Uterus (tissue), 4 donors: ENCODE measurements at places on chromosomes 1 and 21. TPM values are rescaled to one million over a fixed set of nuclear protein-coding genes. Genes with fewer than 3 reads are reported as not detected.
A peak's percentile ranks its signal among the peaks of the same experiment; 100 is the strongest.

The DNAI4 gene
- 30.6 TPM for total RNA-seq

- peak; percentile 37 for DNase-seq
Measured at GRCh38 chr1:114510274-114511031, 550 bp downstream of the TRIM33 start.

GRCh38 chr1:167782946-167783345, 61.2 kb downstream of the MPZL1 start:
- no peak for DNase-seq

GRCh38 chr1:162633081-162633762, 958 bp downstream of the DDR2 start:
- peak; percentile 34 for DNase-seq

DNA sequence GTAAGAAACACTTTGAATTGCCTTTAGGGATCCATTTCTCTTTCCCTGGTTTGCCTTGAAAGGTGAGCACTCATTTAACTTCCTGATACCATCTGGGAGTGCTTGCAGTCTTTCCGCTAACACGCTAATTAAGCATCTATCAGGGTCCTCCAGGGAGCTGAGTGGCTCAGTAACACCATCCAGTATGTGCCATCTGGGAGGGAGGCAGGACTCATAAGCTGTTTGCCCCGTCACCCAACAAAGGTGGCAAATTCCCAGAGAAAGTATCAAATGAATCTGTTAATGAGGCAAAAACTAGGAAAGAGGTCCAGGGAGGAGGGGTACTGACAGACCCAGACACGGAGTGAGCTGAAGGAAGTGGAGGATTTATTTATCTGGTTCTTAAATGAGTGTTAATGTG, 430.9 kb downstream of the HLX start:
- no peak for DNase-seq

DNA sequence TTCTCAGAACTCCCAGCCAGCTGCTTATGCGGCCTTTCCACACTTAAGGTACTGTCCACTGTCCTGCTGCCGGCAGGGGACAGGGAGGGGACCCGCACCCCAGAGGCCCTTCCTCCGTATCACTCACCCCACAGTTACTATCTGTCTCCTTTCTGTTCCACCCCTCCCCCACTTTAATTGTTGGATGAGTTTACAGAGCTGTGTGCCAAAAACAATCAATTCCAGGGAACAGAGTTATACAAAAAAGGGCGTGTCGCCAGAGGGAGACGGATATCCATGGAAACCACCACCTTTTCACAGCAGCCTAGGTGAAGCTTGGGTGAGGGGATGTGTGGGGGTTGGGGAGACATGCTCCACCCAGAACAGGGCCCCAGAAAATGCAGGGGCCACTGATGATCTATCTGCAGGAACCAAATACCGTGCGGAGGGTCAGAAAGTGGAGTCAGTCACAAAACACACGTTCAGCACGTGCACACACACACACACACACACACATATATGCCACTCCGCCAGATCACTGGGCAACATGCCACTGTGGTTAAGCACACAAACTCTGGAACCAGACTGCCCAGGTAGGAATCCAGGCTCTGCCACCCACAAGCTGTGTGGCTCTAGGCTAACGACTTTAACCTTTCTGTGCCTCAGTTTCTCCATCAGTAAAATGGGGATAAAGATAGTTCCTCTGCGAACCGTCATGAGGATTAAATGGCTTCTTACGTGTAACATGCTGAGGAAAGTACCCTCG, 30.5 kb downstream of the CASZ1 start:
- DNase-seq = no peak

- no peak for DNase-seq
Measured at GRCh38 chr1:91273875-91274274, 130.8 kb downstream of the HFM1 start.

DNA sequence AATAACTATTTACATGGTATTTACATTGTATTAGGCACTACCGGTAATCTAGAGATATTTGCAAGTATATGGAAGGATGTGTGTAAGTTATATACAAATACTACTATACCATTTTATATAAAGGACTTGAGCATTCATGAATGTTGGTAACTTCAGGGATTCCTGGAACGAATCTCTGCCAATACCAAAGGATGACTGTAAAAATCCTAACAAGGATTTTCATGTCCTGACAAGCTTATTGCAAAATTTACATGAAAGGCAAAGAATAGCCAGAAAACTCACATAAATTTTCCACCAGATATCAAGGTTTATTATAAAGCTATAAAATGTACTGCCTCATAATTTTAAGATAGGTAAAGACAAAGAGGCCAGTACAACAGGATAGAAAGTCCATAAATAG, 325.2 kb upstream of the NRIP1 start:
- DNase-seq = no peak

- no peak for DNase-seq
Measured at GRCh38 chr1:171948511-171948910, 107.2 kb downstream of the DNM3 start.

DNA sequence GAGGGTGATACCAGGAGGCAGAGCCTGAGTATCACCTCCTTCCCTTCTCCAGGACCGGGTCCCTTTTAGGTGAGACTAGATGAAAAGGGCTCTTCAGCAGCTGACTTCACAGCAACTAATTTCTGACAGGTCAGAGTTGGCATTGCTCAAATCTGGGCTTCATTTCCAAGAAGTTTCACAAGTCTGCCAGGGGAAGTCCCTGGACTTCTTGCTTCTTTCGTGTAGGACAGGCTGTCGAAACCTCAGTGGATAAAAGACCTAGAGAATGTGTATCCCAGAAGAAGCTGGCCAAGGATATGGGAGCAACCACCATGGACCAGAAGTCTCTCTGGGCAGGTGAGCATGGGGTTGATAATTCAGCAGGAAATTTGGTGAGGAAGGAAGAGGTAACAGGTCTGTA, at the start of gene CHI3L2:
CHI3L2 (plus strand) TSS at position 280 of the 400 bp plus-strand sequence; CDS start at position 297, 17 bp downstream.
- DNase-seq = no peak

DNA sequence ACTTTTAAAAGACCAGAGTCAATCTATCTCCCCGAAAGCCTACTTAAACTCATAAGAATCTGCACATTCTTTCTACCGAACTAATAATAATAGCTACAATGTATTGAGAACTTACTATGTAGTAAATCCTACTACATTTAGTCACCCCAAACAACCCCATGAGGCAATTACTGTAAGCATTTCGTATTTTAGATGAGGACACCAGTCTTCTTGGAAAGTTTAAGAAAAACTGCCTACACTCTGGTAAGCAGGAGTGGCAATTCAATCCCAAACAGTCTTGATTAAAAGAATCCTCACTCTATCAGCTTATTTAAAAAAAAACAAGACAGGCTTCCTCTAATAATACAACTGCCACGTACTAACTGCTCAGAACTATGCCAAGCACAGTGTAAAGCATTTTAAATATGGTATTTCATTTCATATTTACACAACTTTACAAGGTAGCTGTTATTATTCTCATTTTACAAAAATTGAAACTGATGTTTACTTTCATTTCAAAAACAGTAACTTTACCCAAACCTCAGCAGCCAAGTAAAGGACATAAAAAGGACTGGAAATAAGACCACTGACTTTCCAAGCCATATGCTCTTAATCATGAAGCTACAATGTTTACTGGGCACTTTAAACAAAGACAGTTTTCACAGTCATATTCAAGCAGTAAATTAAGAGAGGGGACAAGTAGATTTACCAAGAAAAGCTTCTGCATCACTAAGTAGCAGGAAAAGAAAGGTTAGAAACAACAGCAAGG, 13.9 kb downstream of the ARID4B start:
- DNase-seq = no peak

The PROK1 gene
- total RNA-seq = not detected

The KRTAP24-1 gene
- not detected for total RNA-seq

The RGS13 gene
- total RNA-seq = 0.37 TPM

The PODN gene
- 100 TPM for total RNA-seq

- DNase-seq = no peak
Measured at GRCh38 chr1:169312084-169312954, 55.3 kb downstream of the NME7 start.

GRCh38 chr1:91732291-91733107, 153.5 kb downstream of the TGFBR3 start:
- peak; percentile 82 for DNase-seq

The BCAR3 gene
- total RNA-seq = 16.9 TPM

The DYRK3 gene
- total RNA-seq = 24.7 TPM

The TESK2 gene
- 2.0 TPM for total RNA-seq

DNA sequence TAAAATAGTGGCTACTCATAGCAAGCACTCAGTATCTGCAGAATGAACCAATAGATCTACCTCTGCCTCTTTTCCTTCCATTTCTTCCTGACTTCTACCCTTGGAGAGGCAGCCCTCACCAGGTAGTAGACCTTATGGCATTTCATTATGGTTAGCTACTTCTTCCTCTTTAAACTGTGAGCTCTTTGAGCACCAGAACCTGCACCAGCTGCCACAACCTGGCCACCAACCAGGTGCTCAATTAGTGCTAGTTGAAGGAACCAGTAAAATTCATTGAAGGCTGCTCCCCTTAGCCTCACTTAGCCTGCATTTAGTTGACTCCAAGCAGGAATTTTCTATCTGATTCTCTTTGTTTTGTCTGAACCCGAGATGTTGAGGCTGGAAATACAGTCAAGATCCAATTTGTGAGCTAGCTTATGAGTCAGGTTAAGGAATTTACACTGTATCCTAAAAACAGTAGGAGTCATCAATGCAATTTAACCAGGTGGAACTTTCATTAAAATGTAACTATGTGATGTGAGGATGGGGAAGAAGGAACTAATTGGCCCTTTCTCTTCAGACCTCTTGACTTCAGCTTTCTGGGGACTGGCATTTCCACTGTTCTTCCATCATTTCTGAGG, 81.5 kb upstream of the UBE2U start:
- DNase-seq = no peak

The CFAP141 gene
- total RNA-seq = not detected

The TACSTD2 gene
- total RNA-seq = 0.73 TPM

- no peak for DNase-seq
Measured at GRCh38 chr1:235296729-235297128, 31.2 kb downstream of the ARID4B start.

DNA sequence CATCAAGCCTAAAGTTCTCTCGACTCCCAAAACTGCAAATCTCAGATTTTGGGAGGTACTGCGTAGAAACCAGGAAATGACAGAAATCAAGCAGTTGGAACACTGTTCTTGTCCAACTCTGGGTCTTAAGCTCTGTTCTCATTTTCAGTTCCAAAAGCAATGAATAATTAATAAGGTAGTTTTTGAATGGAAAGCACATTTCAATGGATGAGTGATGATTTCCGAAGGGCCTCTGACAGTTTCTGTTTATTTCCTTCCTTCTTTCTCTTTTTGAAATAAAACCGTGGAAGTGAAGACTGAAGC, 20.9 kb upstream of the TARBP1 start:
- no peak for DNase-seq

- DNase-seq = no peak
Measured at GRCh38 chr1:17885663-17886320, 130.7 kb downstream of the ACTL8 start.

DNA sequence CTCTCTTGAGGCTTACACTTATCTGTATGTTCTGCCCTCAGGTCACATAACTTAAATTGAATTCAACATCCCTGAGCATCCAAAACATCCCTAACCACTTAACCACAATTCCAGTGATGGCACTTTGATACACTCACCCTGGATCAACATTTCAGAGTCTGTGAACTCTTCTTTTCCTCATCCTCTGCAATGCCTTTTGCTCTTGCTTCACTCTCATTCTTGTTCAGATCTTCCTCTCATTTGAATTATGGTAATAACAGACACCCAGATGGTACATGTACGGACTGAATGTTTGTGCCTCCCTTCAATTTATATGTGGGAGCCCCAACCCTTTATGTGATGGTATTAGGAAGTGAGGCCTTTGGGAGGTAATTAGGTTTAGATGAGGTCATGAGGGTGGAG, 33.4 kb downstream of the PTGER3 start:
- DNase-seq = no peak

The ACTL8 gene
- total RNA-seq = not detected

The CFHR5 gene
- total RNA-seq = not detected

DNA sequence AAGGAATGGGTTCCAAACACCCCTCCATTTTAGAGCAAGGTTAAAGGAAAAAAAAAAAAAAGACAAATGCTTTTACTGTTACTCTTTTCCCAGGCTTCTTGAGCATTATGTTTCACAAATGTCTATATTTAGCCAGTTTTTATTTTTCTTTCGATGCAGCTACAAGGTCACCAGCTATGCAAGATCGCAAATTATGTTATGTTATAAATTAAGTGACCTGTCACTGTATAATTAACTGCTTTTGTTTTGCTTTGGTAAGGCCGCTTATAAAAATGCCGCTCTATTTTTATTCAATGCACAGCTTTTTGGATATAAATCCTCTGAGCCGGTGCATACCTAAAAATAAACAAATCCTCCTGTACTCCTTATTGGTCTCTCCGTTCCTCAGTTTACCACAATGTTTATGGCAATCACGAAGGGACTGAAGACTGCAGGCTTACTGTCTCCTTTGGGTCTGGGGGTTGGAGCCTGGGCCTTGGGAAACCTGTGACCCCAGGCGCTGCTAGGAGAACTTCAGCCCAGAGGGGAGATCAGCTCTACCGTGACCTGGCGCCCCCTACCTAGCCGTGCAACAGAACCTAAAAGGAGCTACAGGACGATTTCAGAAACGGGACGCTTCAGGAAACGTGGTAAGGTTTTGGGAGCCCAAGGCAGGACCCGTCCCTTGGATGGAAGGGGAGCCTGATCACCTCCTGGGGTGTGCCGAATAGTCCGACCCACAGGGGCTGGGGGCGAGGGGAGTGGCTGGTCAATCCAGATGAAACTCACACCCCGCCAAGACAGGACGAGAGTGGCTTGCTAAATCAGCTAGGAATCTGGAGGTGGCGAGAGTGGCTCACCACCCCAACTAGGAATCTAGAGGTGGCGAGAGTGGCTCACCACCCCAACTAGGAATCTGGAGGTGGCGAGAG, 101.2 kb upstream of the CD55 start:
- no peak for DNase-seq

DNA sequence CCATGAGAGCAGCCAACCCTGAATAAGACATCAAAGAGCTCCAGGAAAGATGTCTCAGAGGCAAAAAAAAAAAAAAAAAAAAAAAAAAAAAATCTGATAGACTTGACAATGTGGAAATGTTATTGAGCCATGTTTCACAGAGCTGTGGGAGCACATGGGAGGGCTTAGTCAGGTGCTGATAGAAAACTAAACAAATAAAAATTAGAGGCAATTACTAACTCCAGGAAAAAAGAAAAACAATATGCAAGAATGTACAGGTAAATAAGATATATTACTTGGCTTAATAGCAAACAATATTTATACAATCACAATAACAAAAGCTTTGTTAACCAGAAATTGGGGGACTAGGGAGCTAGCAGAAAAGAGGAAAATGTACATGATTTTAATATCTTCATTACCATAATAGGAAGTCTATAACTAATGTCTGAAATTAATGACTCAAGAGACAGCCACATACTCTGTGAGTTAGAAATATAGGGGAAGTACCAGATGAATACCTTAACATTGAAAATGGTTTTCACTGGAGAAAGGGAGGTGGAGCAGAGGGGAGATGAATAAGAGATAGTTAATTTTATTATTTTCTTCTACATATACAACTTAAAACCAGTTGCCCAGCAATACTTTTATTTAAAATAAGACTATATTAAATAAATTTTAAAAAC, 16.9 kb upstream of the RGS16 start:
- no peak for DNase-seq

DNA sequence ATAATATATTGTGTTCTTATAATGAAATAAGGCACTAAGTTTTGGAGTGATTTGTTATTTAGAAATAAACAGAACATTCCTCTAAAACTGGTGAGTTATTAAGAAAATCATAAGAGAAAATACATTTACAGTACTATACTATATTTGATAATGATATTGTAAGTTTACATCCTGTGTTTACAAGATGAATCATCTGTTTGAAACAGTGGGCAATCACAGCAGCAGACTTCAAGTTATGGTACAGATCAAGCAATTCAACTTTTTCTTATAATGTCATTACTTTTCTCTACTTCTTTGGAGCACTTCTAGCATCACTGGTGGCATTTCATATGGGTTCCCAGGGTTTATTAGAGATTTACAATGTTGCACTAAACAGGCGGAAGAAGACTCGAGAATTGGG, 86.5 kb upstream of the BRINP3 start:
- DNase-seq = no peak
